ENCODE measurements at places on chromosomes 3 and 15.

DNA sequence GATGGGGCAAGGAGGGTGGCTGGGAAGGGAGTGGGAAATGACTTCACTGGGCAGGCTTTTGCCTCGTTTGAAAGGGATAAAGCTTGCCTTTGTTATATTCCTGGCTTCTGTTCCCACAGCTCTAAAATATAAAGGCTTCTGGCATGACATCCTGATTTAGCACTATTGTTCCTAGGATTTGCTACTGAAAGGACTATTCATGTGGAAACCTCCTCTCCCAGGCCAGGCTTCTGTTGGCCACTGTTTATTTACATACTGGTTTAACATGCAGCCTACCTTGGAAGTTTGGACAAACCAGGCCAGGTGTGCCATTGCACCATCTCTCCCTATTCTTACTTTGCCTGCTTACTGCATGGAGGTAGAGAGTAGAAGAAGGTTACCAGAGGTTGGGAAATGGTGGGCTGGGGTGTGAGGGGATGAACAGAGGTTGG, 2.4 kb upstream of the LMCD1 start:
- no peak for DNase-seq

- no peak for DNase-seq
Measured at GRCh38 chr15:65819563-65819960, 27.5 kb upstream of the DENND4A start.

- no peak for DNase-seq
Measured at GRCh38 chr15:83170474-83171165, 37.0 kb downstream of the HDGFL3 start.

- no peak for DNase-seq
Measured at GRCh38 chr15:50798684-50799083, 33.2 kb upstream of the SPPL2A start.

DNA sequence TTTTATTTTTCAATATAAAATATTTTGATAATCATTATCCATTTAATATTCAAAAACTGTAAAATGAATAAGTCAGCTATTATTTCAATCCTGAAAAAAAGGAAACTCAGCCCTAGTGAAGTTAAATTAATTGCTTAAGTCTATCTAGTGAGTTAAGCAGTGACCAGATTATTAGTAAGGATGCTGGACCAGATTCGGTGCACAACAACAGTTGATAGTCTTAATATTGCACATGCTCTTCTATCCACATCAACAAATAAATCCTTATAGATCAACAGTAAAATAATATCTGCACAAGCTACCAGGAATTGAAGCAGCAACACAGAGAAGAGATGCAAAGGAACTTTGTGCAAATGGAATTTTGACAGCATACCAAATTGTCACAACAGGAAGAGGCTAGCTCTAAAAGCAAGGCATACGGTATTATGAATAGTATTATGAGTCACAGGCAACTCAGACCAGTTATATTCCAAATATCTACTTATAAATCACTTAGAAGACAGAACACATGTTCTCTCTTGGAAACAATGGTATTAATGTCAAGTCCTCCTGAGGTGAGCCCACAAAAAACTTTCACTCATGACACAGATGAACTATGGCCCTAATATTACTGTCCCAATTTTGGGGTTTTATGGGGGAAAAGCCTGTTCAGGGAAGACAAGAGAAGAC, 24.9 kb downstream of the VPS13C start:
- DNase-seq, result no peak

- peak; percentile 60 for DNase-seq
Measured at GRCh38 chr3:97979610-97980009, 7.4 kb upstream of the RIOX2 start.

GRCh38 chr3:190016966-190017365, 103.7 kb downstream of the P3H2 start:
- no peak for DNase-seq

GRCh38 chr3:147513785-147514184, 104.6 kb downstream of the ZIC1 start:
- no peak for DNase-seq

- DNase-seq, result no peak
Measured at GRCh38 chr3:12392101-12392878, 92.0 kb upstream of the TSEN2 start.

GRCh38 chr3:38578551-38578950, 70.9 kb downstream of the SCN5A start:
- DNase-seq, result no peak

GRCh38 chr3:190486908-190487607, 26.8 kb upstream of the IL1RAP start:
- no peak for DNase-seq

DNA sequence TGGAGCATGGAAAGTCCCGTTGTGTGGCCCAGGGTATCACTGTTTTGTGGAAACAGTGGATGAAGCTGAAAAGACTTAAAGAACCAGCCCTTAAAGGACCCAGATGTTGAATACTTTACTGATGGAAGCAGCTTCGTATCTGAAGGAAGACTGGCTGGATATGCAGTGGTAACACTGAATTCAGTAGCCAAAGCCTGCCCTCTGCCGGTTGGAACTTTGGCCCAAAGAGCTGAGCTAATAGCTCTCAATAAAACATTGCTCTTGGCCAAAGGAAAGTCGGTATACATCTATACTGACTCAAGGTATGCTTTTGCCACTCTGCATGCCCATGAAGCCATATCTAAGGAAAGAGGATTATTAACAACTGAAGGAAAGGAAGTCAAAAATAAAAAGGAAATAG, 885.4 kb downstream of the PDCD6IP start:
- DNase-seq, result peak; percentile 1

- DNase-seq, result no peak
Measured at GRCh38 chr3:3353153-3353552, 173.7 kb upstream of the CRBN start.

DNA sequence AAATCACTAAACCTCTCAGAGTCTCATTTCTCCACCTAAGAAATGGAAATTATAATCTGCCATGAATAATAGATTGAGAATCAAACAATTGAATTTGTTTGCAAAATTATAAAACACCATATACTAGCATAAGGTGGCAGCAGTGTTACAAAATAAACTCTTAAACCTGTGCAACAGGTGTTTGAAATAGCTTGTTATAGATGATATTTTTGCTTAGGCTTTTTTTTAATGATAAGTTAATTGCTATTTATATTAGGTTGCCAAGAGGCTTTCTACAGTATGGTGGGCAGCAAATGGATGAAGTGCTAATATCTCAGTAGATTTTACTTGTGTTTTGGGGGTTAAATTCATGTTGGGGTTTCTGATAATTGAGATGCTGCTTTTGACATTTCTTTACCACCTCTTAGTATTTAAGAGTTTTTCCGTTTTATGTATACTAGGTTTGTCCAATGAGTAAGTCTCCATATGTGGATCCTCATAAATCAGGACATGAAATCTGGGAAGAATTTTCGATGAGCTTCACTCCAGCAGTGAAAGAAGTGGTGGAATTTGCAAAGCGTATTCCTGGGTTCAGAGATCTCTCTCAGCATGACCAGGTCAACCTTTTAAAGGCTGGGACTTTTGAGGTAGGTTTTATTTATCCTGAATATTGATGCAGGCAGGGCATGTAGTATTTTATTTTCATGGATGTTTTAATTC, 19.6 kb downstream of the NR1D2 start:
- no peak for DNase-seq

GRCh38 chr3:100696161-100696560, 13.1 kb upstream of the TFG start:
- DNase-seq, result no peak

DNA sequence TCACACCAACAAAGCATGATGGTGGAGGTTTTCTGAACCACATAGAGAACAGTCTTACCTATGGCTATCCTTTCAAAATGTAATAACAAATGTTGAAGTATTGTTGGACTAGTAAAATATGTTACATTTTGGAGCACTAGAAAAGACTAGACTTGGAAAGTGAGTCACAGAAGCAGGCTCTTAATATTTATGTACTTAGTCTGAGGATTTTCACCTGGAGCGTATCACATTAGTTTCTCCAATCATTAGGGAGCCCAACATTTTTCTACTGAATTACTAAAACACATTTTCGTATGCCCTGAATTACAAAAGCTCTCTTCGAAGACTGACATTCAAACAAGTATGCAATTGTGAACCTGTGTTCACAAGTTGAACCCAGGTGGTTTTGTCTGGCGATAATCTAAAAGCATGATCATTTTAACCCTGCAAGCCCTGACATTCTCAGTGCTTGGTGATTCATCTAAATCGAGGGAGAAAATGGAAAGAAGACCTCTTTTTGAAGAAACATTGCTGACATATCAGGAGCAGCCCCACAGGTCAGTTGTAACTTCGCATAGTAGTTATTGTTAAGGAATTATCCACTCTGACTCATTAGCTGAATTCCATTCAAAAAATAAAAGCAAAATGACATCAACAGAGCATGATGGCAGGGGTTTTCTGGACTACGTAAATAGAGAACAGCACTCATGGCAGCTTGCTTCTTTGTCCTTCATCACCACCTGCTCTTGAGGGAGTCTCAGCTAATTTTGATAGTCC, 679.8 kb upstream of the NECTIN3 start:
- DNase-seq, result no peak

- DNase-seq, result no peak
Measured at GRCh38 chr3:175601521-175601920, 742.4 kb downstream of the NAALADL2 start.

- DNase-seq, result no peak
Measured at GRCh38 chr3:10986592-10986991, 6.0 kb upstream of the SLC6A1 start.

GRCh38 chr3:42229942-42230688, 35.9 kb downstream of the CCK start:
- DNase-seq, result peak; percentile 2

GRCh38 chr3:115814778-115815380, 191.6 kb downstream of the GAP43 start:
- peak; percentile 17 for DNase-seq

- DNase-seq, result no peak
Measured at GRCh38 chr3:17546500-17547255, 195.8 kb downstream of the TBC1D5 start.

GRCh38 chr15:78075490-78076230, 1.9 kb downstream of the TBC1D2B start:
- peak; percentile 24 for DNase-seq

DNA sequence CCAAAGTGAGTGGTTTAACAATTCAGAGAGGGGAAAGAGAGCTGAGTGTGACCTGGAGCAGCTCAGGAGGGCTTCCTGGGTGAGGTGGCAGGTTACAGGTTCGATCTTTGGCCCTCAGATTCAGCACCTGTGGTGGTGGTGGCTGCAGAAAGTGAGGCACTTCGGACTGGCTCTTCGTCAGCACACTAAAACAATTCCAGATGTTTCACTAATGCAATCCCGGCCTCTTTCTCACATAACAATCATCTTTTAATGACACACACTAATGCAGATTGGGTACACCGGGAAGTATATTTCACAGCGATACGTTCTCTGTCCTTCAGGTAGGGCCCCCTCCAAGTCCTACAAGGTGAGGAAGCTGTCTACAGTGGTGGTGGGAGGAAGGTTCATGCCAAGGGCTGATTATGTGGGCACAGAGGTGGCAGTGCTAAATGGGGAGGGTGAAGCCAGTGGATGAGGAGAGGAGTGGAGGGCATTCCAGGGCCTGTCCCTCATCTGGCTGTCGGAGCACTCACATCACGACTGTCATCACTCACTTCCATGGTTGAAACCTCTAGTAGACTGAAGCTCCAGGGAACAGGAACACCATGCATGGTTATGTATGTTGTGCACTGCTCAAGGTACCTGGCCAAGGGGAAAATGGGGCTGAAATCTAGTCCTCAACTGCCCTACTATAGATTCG, 171.1 kb downstream of the RAB11A start:
- DNase-seq, result no peak

- DNase-seq, result no peak
Measured at GRCh38 chr3:60010781-60011180, 961.0 kb upstream of the CFAP20DC start.
